Right cardiac atrium (tissue), 5 donors: ENCODE measurements at places on chromosomes 4 and X. TPM values are rescaled to one million over a fixed set of nuclear protein-coding genes. Genes with fewer than 3 reads are reported as not detected.

The GLUD2 gene
- 1.2 TPM for total RNA-seq

- DNase-seq, result no peak
Observed at GRCh38 chr4:18388039-18388438, 366.5 kb upstream of the LCORL start.

The CENPVL2 gene
- total RNA-seq, result not detected

DNA sequence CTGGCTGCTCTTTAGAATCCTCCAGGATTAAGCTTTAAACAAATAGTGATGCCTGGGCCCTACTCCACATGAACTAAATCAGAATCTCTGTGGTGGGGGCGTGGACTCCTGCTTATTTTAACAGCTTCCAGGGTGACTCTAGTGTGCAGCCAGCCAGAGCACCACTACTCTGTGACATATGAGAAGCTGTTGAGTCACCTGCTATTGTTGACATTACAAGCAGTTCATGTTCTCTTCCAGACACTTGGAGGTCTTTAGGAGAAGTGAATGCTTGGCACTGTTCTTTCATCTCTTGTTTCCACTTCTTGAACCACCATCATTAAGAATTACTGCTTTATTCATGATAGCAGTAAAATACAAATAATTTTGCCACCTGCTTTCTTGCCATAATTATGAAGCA is 426 bp upstream of the C4orf51 start:
- peak; percentile 53 for DNase-seq

The ACOT9 gene
- 39.1 TPM for total RNA-seq

DNA sequence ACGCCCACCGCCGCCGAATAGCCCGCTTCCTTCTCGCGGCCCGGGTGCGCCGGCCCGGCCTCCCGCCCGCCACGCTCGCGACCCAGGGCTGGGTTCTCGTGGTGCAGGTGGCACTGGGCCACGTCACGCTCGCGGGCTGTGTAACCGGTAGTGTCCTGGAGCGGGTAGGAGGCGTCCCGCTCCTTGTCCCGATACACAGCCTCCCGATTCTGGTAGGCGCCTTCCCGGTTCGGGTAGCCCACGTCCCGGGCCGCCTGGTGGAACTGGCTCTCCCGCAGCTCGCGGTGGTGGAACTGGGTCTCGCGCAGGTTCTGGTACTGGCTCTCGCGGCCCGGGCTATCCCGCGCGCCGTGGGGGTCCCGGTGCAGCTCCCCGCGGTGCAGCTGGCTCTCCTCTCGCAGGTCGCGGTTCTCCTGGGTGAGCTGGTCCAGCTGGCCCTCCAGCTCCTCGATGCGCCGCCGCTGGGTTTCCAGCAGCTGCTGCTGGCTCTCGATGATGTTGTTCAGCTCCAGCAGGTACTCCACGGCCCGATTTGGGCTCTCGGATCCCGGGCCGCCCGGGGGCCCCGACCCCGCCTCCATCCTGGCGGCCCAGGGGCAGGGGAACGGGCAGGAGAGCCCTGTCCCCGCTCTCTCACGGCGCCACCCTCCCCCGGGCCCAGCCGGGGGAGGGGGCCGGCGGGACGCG is 39.3 kb upstream of the IQSEC2 start:
- DNase-seq, result no peak

DNA sequence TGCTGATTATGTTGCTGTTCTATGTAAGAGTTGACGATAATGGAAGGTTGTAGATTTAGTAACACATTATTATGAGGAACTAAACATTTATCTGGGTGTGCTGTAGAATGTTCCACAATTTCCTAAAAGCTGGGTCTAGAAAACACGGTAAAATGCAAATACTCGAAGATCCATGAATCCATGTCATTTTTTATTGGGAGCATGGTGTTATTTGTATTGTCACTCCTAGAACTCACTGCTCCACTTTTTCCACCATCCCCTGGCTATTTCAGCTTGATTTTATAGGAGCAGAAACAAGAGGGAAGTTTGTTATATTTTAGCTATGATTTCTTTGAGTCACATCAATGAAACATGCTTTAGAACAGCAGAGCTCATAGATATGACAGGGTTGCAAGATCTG is 155.0 kb upstream of the ANK2 start:
- no peak for DNase-seq

DNA sequence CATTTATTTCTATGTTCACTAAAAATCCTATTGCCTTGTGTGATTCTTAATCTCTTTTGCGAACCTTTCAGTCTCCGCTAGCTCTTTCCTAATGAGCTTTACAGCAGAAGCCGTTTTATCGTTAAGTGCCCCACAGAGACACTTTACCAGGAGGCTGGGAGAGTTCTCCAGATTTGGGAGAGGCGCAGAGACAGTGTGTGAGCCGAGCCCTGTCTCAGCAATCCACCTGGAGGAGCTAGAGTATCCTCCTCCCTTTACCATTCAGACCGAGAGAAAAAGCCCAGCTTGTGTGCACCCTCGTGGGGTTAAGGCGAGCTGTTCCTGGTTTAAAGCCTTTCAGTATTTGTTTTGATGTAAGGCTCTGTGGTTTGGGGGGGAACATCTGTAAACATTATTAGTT is 54.9 kb upstream of the MTM1 start:
- DNase-seq, result no peak

The PCDH18 gene
- total RNA-seq, result 3.6 TPM

DNA sequence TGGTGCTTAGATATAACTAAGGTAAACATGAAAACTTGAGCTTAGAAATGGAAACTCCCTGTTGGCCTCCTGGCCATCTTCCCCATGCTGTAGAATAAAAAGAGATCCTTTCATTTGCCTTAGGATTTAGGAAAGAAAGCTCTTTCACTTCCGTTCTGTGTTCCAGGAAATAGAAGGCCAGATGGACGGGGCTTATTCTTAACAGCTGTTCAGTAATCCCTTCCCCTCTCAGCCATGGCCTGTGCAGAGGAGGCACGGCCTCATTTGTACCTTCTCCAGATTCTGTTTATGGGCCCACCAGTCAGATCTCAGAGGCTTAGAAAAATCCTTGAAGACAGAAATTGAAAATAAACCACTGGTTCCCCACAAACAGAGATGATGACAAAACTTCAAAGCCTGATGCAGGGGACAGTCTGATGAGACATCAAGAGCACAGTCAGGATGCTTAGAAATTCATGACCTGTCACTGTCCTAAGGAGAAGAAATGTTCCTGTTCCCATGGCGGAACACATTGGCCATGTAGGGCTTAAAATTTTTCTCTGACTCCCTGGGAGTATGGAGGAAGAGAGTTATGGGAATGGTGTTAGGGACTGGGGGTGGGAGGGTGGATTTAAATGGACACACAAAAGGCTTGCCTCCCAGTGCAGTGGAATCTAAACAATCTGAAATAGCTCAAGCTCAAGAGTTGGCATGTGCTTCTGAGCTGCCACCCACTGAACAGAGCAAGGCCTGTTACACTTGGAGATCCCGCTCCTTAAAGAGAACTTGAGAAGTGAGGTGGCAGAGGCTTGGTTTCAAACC is 188.8 kb downstream of the SOWAHB start:
- no peak for DNase-seq

DNA sequence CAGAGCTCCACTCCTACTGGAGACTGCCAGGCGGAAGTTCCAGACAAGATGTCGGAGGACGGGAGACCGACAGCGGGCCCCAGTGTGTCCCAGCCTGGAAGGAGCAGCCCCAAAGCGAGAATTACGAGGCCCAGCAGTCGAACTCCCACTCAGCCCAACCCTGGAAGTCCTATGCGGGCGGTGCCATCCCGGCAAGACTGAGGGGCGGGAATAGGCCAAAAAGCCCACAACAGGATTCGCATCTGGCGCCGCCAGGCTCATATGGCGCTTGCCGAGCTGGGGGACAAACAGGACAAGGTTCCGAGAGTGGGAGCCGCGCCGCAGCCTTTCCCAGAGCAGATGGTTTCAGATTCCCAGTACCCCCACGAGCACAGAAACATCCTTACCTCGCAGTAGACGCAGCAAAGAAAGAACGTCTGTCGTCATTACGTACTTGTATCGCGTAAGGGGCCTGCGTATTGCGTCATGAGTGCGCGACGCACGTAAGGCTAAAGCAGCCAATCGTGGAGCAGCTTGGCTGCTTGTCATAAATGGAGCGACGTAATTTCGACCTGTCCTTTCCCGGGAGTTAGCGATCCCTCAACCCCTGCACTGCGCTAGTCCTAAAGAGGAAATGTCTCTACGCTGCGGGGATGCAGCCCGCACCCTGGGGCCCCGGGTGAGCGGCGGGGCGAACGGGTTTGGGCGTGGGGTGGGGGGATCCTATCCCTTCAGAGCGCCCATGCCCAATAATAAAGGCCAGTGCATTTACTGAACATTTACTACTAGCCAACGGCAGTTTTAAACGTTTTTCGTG is at the start of the genes LIAS and RPL9:
Gene LIAS, plus strand, starts transcription at position 552 of the 796 bp plus-strand sequence. Its CDS starts 62 bp downstream, at position 614.
Gene RPL9, minus strand, starts transcription at position 418 of the 796 bp plus-strand sequence. CDS start 483 bp downstream, outside the sequence.
- peak; percentile 97 for DNase-seq

The MAGEA2 gene
- total RNA-seq, result not detected

DNA sequence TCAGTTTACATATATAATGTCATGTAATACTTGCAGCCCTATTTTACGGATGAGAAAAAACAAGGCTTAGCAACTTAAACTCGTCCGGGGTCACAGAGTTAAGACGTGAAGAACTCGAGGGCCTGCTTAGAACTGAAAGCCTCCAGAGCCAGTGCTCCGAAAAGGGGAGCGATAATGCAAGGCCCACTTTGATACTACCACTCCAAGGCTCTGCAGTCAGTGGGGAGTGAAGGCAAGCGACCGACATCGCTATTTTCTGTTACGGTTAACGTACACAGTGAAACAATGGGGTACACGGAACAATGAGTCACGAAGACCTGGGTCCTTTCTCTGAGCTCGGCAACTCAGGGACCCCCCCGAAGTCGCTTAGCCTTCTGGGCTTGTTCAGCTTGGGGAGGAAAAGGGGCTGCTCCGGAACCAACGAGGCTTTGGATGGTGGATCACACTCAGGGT is 965 bp downstream of the PPA2 start:
- DNase-seq, result no peak

- DNase-seq, result no peak
Observed at GRCh38 chrX:49120091-49120490, 3.4 kb downstream of the GPKOW start.

- peak; percentile 84 for DNase-seq
Observed at GRCh38 chr4:7842384-7843279, 97.0 kb downstream of the AFAP1 start.

The PRKG2 gene
- 8.6 TPM for total RNA-seq

The CSN1S1 gene
- not detected for total RNA-seq

DNA sequence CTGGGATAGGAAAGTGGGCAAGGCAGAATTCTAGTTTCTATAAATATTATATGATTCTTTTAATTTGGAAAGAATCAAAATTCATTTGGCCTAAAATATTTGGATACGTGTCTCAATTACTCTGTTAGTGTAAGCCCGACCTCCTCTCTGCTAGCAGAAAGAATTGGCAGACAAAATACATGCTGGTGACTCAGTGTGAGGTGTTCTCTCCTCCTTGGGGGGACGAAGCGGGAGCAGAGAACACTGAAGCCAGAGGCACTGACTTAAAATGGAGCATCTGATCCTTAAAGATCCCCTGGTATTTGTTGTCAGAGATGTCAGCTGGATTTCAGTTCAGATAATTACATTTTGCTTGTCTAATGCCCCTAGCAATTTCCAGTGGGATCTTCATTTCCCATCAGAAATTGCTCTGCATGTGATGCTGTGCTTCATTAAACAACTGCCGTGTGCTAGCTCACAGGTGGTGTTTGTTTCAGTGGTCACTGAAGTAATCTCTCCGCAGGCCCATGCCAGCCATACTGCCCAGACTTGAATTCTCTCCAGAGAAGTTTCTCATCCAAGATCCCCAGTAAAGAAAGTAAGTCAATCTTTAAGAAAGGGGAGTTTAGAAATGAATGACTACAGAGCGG is 188.7 kb upstream of the TLL1 start:
- DNase-seq, result no peak

DNA sequence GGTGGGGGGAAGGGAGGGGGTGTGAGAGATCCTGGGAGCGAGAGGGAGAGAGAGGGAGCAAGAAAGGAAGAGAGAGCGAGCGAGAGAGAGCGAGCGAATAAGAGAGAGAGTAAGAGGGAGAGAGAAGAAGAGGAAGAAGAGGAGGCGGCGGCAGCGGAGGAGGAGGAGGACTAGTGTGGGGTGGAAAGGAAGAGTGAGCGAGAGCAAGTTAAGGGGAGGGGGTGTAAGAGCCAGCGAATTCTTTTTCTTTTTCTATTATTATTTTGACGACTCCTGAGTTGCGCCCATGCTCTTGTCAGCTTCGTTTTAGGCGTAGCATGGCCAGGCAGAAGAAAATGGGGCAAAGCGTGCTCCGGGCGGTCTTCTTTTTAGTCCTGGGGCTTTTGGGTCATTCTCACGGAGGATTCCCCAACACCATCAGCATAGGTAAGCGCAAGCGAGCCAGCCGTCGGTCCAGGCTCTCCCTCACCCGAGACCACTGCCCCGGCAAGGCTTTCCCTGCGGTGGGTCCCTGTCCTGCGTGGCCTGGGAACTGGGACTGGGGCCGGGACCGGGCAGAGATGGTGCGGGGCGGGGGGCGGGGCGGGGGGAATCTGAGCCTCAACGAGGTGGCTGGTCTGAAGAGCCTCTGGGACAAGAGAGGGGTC is at the start of gene GRIA3:
Gene GRIA3, plus strand, starts transcription at position 60 of the 647 bp plus-strand sequence. Its CDS starts 258 bp downstream, at position 318.
- no peak for DNase-seq

The SSX2B gene
- not detected for total RNA-seq

DNA sequence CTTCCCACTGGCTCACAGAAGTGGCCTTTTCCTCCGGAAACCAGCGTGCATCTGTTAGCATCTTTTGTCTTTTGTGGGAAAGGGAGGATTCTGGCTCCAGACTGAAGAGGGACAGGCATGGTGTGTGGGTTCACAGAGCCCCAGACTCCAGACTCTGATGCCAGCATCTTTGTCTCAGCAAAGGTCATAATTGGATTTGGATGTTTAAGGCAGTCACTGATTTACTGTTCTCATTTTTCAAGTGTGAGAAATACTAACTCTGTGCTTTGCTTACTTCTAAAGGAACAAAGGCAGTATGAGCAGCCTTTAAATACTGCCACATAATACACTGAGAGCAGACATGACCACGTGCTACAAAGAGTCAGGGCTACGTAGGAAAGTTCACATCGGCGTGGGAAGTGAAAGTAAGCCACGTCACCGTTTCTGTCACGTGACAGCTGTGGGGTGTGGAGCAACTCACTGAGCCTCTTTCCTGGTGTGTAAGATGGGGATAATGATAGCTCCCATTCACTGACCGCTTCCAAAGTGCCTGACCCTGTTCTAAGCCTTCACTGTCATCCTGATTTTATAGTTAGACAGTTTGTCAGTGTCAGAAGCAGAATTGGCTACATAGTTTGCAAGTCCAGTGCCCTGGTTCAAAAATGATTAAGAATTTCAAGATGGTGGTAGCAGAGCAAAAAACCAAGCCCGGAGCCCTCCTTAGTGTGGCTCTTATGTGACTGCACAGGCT is 24.8 kb upstream of the TMSB4X start:
- DNase-seq, result peak; percentile 83

GRCh38 chr4:155529716-155530115 is 136.9 kb upstream of the GUCY1A1 start:
- no peak for DNase-seq
